ENCODE measurements at places on chromosomes 4 and X.

GRCh38 chr4:89661173-89661899, 175.6 kb downstream of the SNCA start:
- DNase-seq, result no peak

GRCh38 chrX:154435171-154435733, 1.7 kb upstream of the GDI1 start:
- DNase-seq, result no peak

DNA sequence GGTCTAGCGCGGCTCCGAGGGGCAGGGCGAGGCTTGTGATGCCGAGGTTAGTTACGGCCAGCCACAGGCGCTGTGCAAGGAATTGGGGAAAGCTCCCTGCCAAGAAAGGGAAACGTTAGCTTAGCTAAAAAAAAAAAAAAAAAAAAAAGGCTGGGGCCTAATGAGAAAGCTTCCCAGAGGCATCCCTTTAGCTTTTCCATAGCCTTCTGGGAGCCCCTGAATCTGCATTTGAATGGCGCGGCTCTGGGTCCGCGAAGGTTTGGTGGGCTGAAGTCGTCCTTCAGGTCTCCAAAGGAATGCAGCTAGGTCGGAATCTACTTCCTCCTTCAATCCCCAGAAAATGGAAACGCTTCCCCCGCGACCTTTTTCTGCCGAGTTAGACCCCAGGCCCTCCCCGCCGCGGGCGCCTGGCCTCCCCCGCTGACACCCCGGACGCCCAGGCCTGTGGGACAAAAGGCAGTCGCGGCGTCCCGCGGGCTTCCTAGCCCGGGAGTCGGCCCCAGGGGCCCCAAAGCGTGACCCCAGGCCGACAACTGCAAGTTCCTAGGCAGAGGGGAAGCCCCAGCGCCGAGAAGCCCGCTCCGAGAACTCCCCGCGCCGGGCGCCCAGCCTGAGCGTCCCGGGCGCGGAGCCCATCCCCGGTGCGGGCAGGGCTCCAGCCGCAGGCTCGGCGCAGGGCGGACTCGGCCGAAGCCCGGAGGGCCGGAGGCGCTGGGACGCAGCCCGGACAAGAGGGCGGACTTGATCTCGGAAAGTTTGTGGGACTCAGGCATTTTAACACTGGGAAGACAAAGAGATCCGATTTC, 605 bp upstream of the FAT1 start:
- DNase-seq, result no peak

- no peak for DNase-seq
These were observed 79.9 kb downstream of the MAOA start for GRCh38 chrX:43735957-43736356.

GRCh38 chr4:40195182-40196177, 1.4 kb upstream of the RHOH start:
- DNase-seq, result no peak

- DNase-seq, result no peak
These were observed 5.1 kb upstream of the MTHFD2L start for GRCh38 chr4:74152836-74153235.

- no peak for DNase-seq
These were observed 50.5 kb downstream of the RGS12 start for GRCh38 chr4:3343358-3343757.

- no peak for DNase-seq
These were observed 10.0 kb upstream of the OPHN1 start for GRCh38 chrX:68443155-68443868.

GRCh38 chr4:23966725-23967124, 76.9 kb upstream of the PPARGC1A start:
- DNase-seq, result no peak

DNA sequence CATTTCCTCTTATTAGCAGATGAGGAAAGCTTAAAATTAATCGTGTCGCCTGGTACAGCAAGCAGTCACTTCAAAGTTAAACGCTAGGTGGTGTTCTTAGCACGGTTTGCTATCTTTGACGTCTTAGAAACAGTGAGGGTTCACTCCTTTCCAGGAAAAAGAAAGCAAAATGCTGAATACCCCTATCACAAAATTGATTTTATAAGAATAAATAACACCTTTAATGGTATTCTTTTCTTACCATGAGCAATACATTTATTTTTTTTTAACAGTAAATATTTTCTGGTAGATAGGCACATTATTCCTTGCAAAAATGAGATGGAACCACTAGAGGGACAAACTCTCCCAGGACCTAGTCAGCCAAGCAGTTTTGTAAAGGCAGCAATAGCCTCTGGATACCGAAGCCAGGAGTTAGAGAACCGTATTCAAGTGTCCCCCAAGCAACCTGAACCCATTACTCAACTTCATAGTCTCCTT, 153.9 kb downstream of the KDR start:
- no peak for DNase-seq

DNA sequence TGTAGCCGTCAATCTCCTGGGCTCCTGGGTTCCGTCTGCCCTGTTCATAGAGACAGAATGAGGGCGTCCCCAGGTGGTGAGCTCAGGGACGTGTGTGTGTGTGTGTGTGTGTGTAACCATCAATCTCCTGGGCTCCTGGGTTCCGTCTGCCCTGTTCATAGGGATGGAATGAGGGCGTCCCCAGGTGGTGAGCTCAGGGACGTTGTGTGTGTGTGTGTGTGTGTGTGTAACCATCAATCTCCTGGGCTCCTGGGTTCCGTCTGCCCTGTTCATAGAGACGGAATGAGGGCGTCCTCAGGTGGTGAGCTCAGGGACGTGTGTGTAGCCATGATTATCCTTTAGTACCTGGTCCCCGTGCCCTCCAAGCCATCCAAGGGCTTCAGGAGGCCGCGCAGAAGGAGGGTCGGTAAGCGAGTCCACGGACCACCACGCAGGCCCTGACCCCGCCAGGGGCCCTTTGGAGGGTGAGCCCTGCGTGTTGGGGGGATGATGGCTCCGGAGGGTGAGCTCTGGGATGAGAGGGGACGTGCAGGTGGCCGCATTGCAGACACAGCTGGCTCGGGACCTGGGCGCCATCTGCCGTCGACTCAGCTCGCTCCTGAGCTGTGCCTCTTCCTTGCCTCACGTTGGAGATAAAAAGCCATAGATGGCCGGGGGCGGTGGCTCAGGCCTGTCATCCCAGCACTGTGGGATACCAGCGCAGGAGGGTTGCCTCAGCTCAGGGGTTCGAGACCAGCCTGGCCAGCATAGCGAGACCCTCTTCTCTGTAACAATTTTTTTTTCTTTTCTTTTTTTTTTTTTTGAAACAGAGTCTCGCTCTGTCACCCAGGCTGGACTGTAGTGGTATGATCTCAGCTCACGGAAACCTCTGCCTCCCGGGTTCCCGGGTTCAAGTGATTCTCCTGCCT, 5.4 kb upstream of the GTPBP6 start:
- no peak for DNase-seq

GRCh38 chrX:54615109-54615508, 85.1 kb downstream of the GNL3L start:
- no peak for DNase-seq

DNA sequence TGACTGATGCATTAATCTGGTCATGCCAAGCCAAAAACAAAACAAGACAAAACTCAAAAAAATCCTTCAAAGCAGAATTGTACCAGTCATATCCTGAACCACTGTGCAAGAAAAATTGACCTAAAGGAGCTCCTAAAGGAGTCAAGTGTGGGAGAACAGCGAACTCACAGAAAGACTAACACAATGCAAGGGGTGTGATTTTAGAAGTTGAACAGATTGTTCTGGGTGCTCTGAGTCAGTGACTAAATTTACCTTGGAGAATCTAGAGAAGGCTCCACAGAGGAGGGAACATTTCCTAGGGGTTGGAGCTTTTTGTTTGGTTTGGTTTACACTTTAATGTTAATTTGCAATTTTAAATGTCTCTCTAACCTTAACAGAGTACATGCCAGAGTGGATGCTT, 48.9 kb upstream of the PHF8 start:
- DNase-seq, result no peak

DNA sequence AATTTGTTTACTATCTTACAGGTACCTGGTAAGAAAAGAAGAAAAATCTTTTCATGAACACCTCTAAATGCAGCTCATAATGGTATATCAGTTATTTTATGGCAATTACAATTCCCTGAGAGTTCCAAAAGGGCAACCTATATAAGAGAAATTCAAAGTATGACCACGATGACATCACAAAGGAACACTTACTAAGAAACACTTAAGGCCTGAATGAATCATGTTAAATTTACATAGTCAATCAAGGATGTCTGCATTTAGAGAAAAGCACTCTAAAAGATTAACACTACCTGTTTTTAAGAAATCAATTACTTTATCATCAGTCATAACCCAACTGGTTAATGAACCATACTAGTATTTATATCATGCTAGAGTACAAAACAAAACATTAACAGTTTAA, 63.9 kb downstream of the LCORL start:
- no peak for DNase-seq

DNA sequence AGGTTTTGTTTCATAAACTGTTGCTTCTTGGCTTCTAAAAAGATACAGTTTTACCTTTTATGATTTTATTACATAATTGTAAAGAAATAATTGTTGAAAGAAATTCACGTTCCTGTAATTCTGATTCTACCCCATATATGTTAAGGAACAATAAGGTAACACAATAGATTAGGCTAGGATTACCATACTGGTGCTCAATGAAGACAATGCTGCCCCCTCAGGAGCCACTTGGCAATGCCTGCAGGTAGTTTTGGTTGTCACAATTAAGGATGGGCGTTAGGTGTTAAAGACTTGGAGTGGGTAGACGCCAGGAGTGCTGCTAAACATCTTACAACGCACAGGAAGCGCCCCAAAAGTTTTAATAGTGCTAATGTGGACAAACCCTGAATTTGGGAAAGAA, 133.2 kb downstream of the NLGN4X start:
- DNase-seq, result no peak

GRCh38 chrX:109672239-109672638, 47.3 kb upstream of the KCNE5 start:
- DNase-seq, result no peak

GRCh38 chrX:68061206-68061535, 372.1 kb downstream of the OPHN1 start:
- no peak for DNase-seq

DNA sequence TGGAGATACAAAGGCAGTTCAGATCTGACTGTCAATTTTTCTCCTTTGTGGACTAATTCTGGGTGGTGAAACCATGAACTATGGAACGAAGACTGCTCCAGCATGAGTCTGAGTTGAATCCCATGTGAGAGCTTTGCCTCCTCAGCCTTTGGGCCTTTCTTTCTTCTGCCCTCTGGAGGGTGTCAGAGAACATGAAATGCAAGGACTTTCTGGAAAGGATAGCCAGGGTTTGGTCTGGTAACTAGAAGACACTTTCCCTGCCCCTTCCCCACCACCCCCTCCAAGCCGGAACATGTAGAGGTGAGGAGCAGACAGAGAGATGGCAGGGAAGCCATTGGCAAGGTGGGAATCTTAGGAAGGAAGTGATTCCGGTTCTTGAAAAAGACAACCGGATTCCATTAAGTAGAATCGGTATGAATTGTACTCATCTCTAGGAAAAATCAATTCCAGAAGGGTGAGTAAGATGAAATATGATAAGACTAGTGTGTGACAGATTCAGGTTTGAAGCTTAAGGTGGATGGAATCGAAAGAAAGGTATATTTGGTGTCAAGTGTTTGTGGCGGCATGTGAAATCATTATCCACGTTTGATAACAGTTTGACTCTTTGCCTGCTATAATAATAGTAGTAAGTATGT, 19.0 kb downstream of the FHL1 start:
- DNase-seq, result no peak

DNA sequence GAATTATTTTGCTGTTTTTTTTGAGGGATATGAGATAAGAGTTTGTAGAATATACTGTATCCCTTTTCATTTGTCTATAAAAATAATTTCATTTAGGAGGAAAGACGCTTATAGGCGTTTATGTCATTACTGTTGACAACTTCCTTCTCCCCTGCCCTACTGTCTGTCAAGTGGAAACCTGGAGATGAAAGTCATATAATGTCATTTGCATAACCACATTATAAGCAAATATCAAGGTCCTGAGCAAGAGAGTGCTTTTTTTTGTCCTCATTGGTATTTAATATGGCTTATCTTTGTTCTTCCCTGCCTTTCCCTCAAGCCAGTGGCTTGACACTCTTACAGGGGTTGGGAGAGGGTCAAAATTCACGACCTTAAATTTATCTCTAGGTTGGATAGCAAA, 55.8 kb downstream of the LRP2BP start:
- no peak for DNase-seq

DNA sequence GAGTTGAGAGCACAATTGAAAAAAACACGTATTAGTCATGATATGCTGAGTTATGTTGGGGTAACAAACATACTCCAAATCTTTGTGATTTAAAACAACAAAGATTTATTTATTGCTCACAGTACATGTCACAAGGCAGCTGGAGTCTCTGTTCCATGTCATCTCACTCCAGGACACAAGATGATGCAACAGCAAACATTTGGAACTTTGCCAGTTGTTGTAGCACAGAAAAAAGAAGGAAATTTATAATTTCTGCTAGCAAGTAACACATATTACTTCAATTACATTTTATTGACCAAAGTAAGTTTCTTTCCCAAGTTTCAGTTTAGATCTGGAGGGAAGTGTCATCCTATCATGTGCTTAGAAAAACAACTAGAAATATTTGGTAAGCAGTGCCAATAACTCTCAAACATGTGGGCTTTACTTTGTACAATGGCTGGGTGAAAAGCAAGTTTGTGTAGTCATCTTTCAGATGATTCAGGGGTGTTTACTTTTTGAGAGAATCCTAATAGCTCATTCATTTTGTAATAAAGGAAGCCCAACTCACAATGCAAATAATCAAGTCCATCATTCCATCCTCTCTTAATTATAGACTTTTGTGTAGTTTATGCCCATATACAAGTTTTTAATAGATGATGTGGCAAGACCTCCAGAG, 452.3 kb downstream of the ZIC3 start:
- no peak for DNase-seq

DNA sequence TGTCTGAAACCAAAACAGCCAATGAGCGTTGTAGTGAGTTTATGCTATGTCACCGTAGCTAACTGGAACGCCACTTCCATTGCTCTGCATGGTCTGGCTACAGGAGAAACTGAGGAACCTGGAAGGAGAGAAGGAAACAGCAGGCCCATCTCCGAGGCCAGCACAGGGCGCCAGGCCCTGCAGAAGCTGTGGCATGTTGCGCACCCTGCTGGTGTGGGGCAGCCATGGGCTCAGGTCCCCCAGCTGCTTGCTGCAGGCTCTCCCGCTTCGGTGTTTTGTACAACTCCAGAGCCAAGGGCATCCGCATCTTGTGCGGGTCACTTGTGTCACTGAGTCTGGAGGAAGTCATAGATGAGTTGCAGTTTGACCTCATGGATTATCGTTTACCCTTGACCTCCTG, 89.2 kb downstream of the AFAP1 start:
- DNase-seq, result no peak

GRCh38 chrX:74015379-74016019, 288.5 kb upstream of the ZCCHC13 start:
- DNase-seq, result peak; percentile 38

- no peak for DNase-seq
These were observed 62.2 kb downstream of the SH3RF1 start for GRCh38 chr4:169208516-169208915.

GRCh38 chrX:16993791-16994318, 47.4 kb downstream of the REPS2 start:
- DNase-seq, result no peak

DNA sequence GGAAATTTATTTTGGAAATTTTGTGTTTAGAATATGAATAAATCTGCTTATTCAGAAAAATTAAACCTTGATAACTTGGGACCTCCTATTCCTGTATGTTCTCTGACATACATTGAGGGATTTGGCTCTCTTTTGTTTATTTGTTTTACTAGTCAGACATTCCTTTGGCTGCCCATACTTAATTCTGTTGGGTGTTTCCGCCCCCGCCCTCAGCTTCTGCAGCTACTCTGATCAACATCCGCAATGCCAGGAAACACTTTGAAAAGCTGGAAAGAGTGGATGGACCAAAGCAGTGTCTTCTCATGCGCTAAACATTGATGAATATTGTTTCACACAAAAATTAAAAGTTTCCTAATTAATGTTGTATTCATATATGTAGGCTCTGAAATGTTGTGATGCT, 40.5 kb downstream of the RRAGB start:
- no peak for DNase-seq

Data from stimulated activated CD8-positive, alpha-beta memory T cell treated with anti-CD3 and anti-CD28 coated beads, Interleukin-4, amount 100 ng/mL, for 1 hour (primary cell).